Chondrocyte (in vitro differentiated cells): ENCODE measurements at places on chromosomes 5 and 9. TPM values are rescaled to one million over a fixed set of nuclear protein-coding genes. Genes with fewer than 3 reads are reported as not detected.
A peak's percentile ranks its signal among the peaks of the same experiment; 100 is the strongest.

Gene PHAX
- 38.8 to 47.2 TPM (median 46.8 TPM) in 3 replicates for total RNA-seq

GRCh38 chr9:75013735-75014134, 14.4 kb downstream of the CARNMT1 start:
- H3K4me1 ChIP-seq, result no peaks in the 10 kb centered on the region
- H3K27ac ChIP-seq, result no peak overlapping the region
- H3K4me3 ChIP-seq, result no peak overlapping the region
- no peaks in the 10 kb centered on the region for H3K27me3 ChIP-seq
- H3K36me3 ChIP-seq, result peaks cover 6% of the 10 kb centered on the region
- no peak for DNase-seq

- DNase-seq, result no peak
- no peaks in the 10 kb centered on the region for H3K36me3 ChIP-seq
- peaks cover 26% of the 10 kb centered on the region for H3K27me3 ChIP-seq
These were observed 26.0 kb downstream of the IRX4 start for GRCh38 chr5:1856596-1857255.

GRCh38 chr9:87515006-87515405, 17.3 kb downstream of the DAPK1 start:
- peaks cover 23% of the 10 kb centered on the region for H3K36me3 ChIP-seq
- H3K4me1 ChIP-seq, result peaks cover 53% of the 10 kb centered on the region
- H3K27me3 ChIP-seq, result no peaks in the 10 kb centered on the region
- no peak overlapping the region for H3K4me3 ChIP-seq
- DNase-seq, result no peak

DNA sequence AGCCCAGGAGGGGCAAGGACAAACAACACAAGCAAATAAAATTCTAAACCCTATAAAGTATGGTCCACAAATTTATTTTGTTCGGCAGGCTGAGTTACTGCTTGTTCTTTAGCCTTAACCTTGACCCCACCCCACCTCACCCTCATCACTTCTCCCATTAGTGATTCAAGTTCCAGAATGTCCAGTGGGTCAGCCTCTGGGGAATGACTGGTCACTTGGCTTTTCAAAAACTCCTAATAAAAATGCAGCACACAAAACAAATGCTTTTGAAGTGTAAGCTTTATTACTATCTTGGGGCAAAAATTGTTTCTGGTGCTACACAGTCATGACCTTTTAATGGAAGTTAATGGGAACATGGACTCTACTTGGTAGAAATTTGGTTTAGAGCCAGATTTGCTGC, 142.1 kb downstream of the MPDZ start:
- no peak overlapping the region for H3K27ac ChIP-seq
- peaks cover 19% of the 10 kb centered on the region for H3K36me3 ChIP-seq
- no peaks in the 10 kb centered on the region for H3K27me3 ChIP-seq
- no peak for DNase-seq
- peaks cover 31% of the 10 kb centered on the region for H3K4me1 ChIP-seq

Gene CER1
- total RNA-seq, result not detected in 3 replicates

GRCh38 chr9:130110596-130111021, 56.9 kb downstream of the GPR107 start:
- H3K27ac ChIP-seq, result peak overlapping the region; percentile 89
- H3K4me1 ChIP-seq, result peaks cover 16% of the 10 kb centered on the region
- H3K36me3 ChIP-seq, result peaks cover 13% of the 10 kb centered on the region
- no peaks in the 10 kb centered on the region for H3K27me3 ChIP-seq

Gene SPATA31A3
- not detected in 3 replicates for total RNA-seq

DNA sequence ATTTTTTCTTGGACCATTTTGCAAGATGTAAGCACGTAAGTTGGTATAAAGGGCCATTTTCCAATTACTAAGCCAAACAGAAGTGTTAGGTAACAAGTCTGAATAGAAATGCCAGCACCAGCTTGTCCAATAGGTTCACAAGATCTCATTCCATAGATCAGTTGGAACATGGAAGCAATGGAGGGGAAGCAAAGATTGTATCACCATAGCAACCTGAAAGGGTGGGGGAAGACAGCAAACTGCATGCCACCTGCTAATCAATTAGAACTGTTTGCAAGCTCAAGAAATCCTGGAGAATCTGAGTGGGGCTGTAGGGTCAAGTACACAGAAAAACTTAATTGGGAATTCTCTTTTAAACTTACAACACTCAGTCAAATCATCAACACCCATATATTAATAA, 264.9 kb upstream of the EFNA5 start:
- no peak overlapping the region for H3K4me3 ChIP-seq
- H3K27ac ChIP-seq, result no peak overlapping the region
- no peaks in the 10 kb centered on the region for H3K36me3 ChIP-seq
- DNase-seq, result no peak
- no peaks in the 10 kb centered on the region for H3K27me3 ChIP-seq

- DNase-seq, result no peak
- no peak overlapping the region for H3K4me3 ChIP-seq
- peak overlapping the region; percentile 45 for H3K27ac ChIP-seq
- H3K27me3 ChIP-seq, result no peaks in the 10 kb centered on the region
- H3K4me1 ChIP-seq, result peaks cover 61% of the 10 kb centered on the region
These were observed 10.0 kb downstream of the CTNNA1 start for GRCh38 chr5:138763037-138763778.
